ENCODE measurements at places on chromosomes 11 and 22.

GRCh38 chr11:79304599-79305212 is 136.1 kb downstream of the TENM4 start:
- no peak for DNase-seq

DNA sequence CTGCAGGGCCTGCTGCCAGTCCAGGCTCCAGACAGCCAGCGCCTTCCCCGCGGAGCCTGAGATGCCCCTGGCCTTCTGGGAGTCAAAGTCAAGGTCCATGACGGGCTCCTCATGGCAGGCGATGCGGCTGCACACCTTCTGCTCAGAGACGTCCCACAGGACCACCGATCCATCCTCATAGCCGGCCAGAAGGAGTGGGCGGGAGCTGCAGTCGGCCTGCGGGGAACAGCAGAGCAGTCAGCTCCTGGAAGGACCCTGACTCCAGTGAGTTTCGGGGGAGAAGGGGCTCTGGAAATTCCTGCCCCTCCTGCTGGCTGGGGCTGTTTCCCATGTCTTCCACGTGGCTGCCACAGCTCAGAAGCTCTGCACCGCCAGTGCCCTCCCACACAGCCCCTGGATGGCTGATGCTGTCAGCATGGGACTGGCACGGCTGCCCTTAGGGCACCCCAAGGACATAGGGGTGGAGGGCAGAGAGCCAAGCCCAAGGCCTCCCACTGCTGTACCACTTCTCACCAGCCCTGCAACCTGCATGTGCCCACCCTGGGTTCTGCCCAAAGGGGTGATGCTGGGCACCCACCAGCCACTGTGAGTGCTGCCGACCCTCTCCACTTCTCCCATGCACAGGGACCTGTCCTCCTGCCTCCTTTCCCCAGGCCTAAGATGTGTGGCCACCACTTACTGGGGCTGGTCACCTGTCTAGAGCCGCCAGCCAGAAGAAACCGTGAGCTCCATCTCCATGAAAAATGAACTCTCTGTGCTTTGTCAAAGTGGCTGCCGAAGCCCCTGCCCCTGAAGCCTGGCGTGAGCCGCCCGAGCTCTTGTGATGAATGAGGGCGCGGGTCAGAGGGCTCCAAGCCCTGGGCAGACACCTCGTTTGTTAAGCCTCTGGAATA is 41.7 kb downstream of the TBX1 start:
- no peak for DNase-seq

- no peak for DNase-seq
Observed at GRCh38 chr11:69357458-69358397, 63.8 kb downstream of the MYEOV start.

GRCh38 chr11:7964873-7965272 is 374 bp downstream of the NLRP10 start:
- DNase-seq: peak; percentile 67

DNA sequence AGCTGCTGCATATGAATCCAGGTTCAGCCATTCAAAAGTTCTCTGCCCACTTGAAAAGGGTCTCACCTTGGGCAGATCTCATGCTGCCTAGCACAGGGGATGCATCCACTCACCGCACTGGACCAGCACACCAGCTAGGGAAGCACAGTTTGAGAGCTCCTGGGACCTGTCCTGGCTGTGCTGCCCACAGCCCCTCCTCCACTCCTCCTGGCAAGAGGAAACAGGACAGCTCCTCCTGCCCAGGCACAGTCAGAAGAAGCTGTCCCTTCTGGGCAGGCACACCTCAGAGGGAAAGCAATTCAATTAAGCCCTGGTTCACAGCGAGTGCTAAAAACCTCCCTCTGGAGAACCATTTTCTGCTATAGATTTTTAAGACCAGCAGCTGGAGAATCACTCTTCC is 146.7 kb downstream of the ST3GAL4 start:
- no peak for DNase-seq

- no peak for DNase-seq
Observed at GRCh38 chr11:16352707-16353106, 3.6 kb downstream of the SOX6 start.

DNA sequence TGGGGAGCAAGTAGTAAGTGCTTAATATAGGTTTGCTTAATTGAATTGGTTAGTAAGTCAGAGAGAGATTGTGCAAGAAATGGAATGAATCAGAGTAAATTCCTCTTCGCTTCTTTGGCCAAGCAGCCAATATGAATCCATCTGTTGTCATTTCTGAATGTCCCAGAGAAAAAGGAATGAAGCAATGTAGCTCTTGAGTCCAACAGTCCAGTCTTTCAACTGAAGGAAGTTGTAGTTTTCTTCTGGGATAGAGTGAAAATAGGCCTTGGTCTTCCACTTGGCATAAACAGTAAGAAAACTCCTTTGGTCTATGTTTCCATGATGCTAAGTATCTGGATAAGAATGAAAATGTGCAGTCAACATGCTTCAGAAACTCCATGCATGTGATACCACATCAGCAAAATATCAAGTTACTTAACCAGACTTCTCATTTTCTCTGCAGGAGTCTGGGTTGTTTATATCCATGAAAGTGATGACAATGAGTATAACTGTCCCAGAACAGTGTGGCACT is 1.8 kb upstream of the FIBIN start:
- peak; percentile 92 for DNase-seq

- DNase-seq: no peak
Observed at GRCh38 chr11:69865707-69866106, 46.5 kb upstream of the FGF3 start.

GRCh38 chr11:95919514-95919913 is 4.4 kb downstream of the MTMR2 start:
- DNase-seq: no peak

- no peak for DNase-seq
Observed at GRCh38 chr22:20905415-20906386, 11.5 kb upstream of the CRKL start.

DNA sequence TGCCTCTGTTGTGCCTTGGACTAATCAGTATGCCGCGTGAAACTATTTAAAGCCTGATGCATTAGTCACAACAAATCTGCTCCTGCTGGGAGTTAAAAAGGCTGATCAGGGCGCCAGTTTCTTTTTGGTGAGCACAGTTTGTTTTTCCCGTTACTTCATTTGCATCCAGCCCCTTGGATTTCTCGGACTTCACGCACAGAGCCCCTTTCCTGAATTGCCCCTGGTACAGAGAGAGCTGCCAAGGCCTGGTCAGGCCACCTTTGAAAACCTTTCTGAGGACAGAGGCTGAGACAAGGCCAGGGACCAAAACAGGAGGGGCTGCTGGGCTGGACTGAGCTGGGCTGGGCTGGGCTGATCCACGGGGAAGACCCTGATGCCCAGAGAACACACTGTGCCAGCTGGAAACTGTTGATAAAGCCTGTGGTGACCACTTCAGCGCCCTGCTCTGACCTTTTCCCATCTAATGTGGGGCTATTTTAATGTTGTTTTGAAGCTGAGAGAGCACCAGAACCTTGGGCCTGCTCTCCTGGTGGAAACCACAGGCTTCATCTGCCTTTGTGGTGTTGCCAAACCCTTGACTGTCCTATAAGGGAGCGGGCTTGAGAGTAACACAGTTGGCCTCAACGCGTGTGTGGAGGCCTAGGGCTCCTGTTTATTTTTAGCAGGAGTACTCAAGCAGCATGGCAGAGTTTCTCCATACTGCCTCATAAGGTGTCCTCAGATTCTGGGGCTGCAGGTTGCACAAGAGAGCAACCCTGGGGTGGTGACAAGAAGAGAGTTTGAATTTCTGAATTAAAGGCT is 44.2 kb downstream of the NAV2 start:
- peak; percentile 64 for DNase-seq

DNA sequence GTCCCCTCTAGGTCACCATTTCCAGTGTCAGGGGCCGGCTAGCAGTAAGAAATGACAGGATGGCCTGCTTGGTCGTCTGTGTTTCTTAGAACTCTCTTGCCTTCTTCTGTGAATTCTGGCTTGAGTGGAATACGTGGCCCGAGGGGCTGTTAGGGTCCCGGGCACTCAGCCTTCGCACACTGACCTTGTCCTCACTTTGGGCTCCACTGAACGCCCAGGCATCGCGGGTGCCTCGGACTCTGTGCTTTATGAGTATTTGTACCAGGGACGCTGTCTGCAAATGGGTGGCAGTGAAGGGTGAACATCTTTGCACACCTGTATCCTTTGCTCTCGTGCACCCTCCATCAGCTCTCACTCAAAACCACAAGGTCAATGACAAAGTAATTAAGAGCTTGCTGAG is 123.4 kb upstream of the ANO1 start:
- DNase-seq: no peak

- no peak for DNase-seq
Observed at GRCh38 chr22:41487037-41487935, 18.4 kb downstream of the ACO2 start.

DNA sequence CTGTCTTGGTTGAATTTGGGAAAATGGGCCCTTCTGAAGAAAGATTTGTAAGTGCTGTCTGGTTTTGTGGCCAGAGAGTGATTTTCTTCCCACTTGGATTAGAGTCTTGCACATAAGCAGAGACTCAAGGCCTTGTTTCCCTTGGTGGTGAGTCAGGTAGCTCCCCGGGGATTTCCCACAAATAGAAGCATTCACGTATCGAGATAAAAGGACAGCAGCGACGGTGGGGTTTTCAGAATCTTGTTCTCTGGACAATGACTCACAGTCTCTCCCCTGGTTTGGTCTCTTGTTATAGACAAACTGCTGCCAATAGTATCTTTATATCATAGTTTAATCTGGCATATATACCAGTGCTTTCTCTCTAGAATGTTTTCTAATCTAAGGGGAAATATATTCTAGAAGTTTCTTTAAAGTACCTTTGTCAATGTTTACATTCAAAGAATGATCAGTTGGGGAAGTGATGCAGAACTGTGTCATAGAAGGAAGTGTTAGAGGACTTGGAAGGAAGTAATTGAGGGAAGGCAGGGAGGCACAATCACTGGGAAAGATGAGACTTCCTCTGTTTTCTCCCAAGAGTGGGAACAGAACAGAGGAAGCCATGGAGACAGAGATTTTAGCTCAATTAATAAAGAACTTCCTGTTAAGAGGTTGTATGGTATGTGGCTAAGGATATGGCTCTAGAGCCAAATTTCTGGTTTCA is 18.1 kb downstream of the POLA2 start:
- peak; percentile 95 for DNase-seq

- DNase-seq: no peak
Observed at GRCh38 chr11:27329867-27330632, 33.0 kb downstream of the CCDC34 start.

DNA sequence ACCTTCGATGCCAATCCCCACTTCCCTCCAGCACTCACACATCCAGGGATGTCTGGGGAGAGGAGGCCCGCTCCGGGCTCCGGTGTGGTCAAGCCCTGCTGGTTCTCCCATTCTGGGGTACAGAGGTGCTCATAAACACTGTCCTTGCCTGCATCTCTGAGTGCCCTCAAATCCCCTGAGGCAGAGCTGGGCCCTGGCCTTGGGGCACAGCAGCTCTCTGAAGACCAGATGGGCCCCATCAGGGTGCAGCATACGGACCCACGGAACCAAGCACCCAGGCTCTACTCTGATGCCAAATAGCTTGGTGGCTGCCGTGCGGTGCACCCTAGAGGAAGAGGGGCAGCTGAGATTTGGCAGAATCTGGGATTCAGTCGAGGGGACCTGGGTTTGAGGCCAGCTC is 35.7 kb upstream of the NNMT start:
- no peak for DNase-seq

DNA sequence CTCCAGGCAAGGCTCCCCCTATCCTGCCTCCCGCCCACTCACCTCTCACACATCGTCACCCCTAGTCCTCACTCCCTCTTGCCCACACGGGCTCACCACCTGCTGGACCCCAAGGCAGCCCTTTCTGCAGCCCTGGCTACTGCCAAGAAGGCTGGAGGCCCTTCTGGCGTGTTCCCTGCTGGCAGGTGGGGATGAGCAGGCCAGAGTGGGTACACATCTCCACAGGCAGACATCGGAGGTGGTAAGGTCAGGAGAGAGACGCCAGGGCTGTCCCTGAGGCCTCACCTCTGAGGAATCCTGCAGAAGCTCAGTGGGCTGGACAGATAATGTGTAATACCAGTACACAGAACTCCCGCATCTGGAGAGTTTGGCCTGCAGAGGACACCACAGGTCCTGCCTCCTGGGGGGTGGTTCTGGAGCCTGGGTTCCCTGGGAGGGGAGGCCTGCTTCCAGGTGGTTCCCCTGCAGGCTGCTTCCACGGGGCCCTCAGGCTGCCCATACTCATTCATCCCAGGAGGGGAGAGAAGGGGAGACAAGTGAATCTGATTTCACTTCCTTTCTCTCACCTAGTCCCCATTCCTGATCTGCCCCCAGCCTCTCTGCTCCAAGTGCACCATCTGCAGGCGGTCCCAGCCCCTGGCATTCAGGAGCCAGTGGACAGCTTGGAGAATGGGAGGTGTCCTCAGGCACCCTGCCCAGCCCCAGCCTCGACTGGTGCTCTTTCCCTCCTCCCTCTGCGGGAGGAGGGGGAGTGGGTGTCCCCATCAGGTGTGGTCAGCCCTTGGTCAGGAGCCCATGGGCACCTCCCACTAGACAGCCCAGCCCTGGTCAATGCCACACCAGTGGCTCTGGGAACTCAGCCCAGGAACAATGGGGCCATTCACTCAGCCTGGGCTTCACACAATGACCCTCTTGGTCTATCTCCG is 6.1 kb upstream of the CHST1 start:
- no peak for DNase-seq

DNA sequence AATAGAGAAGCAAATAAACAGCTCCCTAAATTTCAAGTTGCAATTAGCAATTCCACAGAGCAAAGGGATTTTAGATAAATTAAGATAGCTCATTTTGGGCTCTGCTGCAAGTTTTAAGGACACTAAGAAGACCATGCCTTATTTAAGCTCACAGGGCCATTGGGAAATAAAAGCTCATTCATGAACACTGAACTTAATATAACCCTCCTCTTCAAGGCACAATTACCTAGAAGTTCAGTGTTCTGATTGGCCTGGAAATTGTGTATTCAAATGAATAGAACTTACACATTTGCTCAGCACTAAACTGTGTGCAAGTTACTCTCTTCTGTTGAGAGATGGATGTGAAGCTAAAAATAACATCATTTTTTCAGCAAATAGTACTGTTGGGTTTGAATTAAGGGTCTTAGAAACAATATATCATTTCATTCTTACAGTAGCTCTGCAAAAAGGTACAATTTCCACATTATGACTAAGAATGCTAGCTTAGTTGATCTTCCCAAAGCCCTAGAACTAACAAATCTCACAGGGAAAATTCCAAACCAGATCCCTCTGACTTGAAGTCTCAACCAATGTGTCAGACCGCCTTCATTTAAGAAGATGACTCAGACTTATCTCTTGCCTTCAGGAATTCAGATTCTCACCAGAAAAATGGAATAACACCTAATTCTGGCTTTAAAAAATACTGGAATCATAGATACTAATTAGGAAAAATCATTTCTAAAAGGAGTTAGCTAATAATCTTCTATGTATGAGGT is 87.4 kb upstream of the LRRC55 start:
- DNase-seq: peak; percentile 77

GRCh38 chr22:19800761-19801244 is 40.2 kb downstream of the TBX1 start:
- DNase-seq: no peak

GRCh38 chr11:120073196-120073595 is 64.7 kb downstream of the TRIM29 start:
- DNase-seq: no peak

GRCh38 chr11:57340039-57340615 is 2.0 kb downstream of the P2RX3 start:
- DNase-seq: peak; percentile 33

DNA sequence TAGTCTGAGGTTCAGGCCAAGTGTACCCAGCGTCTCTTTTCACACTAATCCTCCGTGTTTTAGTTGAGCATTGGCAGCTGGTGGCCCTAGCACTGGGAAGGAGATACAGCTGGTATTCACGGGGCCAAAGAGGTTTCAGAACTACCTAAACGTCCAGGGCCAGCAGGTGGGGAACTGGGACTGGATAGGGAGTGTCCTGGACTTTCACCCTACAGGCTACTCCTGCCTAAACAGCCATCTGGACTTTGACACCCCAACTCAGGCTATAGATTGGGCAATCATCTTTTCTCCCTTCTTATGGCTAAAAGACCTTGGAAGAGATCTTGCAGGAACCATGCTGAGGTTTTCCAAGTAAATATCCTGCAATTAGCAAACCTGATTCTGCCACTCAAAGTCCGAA is 2.8 kb downstream of the SPON1 start:
- DNase-seq: no peak
